Activated naive CD4-positive, alpha-beta T cell (primary cell): ENCODE measurements at places on chromosomes 1 and 21.

GRCh38 chr1:75996196-75996595 is 64.0 kb upstream of the ASB17 start:
- DNase-seq = no peak

DNA sequence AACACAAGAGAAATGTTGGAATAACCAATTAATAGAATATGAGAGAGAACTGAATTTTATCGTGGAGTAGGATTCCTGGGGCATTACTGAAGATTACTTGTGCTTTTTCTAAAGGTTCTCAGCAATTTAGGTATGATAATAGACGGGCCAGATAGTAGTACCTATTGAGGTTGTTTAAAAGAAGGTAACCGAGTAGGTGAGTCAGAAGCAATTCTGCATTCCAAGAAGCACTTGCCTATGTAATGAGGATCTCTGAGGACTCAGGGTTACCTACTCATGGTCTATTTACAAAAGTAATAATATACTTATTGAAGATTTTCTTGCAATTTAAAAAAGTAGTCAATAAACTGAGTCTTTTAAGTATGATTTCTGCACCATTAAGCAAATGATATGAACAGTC is 1469.8 kb downstream of the BRINP3 start:
- DNase-seq = no peak

DNA sequence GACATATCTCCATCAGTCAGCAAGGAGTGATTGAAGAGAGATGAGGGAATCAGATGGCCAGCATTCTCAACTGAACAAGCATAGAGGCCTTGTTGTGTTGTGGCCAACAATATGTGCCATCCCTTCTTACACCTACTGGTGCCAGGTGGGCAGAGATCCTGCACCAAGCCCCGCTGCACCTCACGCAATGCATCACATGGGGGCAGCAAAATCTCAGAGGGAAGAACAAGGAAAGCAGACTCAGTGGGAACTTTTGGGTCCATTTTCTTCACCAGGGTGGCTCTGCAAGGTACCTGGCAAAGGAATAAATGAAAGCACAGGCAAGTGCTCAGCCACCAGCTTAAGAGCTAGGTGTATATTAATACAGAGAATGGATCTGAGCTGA is 33.2 kb downstream of the HSD3B2 start:
- no peak for DNase-seq

DNA sequence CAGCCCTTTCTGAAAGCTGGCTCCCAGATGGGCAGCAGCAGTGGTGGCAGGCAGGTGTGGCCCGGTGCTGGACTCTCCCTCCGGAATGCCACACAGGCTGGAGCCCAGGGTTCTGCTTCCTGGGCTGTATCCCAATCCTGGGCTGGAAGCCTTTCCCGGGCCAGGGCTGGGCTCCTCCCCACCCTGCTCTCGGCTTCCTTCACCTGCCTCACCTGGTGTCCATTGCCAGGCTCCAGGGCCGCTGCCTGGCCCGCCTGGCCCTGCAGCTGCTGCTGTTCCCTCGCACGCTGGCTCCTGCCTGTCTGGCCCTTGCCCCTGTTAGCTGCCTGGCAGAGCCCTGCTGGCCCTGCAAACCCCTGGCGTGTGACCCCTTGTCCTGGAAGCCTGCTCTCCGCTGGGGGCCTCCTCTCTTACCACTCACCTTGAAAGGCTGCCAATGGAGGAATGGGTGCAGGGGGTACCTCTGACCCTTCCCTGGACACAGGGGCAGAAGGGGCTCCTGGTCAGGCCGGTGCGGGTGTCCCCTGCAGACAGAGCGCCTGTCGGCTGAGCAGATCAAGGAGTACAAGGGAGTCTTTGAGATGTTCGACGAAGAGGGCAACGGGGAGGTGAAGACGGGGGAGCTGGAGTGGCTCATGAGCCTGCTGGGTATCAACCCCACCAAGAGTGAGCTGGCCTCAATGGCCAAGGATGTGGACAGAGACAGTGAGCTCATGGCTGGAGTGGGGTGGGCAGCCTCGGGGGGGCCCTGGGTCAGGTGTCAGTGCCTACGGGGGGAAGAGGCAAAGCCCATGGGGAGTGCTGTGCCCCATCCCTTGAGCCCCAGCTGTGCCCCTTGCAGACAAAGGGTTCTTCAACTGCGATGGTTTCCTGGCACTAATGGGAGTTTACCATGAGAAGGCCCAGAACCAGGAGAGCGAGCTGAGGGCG is 1.1 kb downstream of the CALML6 start:
- DNase-seq = no peak

- no peak for DNase-seq
Observed at GRCh38 chr1:41572224-41572623, 87.7 kb upstream of the EDN2 start.

GRCh38 chr1:170544624-170545023 is 12.7 kb downstream of the GORAB start:
- no peak for DNase-seq

- DNase-seq = no peak
Observed at GRCh38 chr1:19596065-19596713, 47.9 kb upstream of the NBL1 start.

GRCh38 chr1:150182247-150182646 is 32.5 kb downstream of the PLEKHO1 start:
- DNase-seq = no peak

GRCh38 chr1:64251971-64252370 is 48.5 kb downstream of the UBE2U start:
- no peak for DNase-seq

GRCh38 chr1:231165371-231165770 is 3.5 kb downstream of the TRIM67 start:
- no peak for DNase-seq

DNA sequence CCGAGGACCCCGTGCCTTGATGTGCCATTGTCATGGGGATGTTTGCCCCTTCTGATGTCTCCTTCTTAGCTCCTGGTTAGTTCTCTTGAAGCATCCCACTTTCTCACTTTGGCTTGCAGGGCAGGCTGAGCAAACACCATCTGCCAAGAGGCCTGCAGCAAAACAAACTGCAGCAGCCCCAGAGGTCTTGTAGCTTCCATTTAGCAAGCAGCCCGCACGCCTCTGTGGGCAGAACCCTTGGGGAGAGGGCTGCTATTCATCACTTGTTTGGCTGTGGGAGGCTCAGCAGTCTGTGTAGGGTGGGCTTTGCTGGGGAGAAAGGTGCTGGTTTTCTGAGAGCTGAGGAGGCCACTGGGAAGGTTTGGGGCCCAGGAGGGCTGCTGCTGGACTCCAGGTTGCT is 56.7 kb downstream of the KCNC4 start:
- no peak for DNase-seq

- DNase-seq = no peak
Observed at GRCh38 chr1:164699815-164700491, 141.0 kb downstream of the PBX1 start.

- DNase-seq = no peak
Observed at GRCh38 chr1:191034132-191034531, 556.5 kb upstream of the BRINP3 start.

- DNase-seq = no peak
Observed at GRCh38 chr1:24175033-24175755, 11.9 kb downstream of the IFNLR1 start.

DNA sequence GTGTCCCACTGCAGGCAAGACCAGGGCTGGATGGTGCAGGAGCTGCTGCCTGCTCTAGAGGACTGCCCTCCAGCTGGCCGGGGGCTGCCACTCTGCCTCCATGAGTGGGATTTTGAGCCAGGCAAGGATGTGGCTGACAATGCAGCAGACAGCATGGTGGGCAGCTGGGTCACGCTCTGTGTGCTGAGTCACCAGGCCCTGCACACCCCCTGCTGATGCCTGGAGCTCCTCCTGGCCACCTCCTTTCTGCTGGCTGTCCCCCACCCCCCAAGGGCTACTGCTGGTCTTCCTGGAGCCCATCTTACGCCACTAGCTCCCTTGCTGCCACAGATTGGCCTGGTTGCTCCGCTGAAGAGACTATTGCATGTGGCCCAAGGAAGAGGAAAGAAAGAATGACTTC is 3.9 kb upstream of the ZSCAN20 start:
- no peak for DNase-seq

DNA sequence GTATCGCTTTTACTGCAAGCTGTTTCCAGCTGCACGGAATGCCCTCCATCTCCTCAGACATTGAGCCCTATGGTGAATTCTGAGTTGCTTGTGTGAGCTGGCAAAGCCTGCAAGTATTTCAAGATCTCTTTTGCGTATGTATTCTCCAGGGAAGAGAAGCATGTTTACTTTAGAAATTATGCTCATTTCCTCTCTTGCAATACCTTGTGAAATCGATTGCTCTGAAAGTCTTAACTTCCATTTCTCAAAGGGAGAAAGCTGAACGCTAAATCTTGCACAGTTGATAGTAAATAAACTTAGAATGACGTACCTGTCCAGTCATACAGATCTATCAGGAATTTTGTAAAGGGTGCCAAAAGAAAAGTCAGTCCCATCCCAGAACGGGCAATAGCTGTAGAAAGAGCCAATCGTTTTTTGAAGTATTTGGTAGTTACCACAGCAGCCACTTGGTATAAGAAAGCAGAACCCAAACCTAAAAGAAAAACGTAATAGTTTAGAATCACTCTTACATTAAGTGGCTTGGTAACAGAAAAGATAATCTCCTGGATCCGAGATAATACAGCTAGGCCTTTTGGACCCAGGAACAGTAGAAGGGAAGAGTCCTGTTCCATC is 10.0 kb downstream of the SLC16A4 start:
- DNase-seq = no peak

DNA sequence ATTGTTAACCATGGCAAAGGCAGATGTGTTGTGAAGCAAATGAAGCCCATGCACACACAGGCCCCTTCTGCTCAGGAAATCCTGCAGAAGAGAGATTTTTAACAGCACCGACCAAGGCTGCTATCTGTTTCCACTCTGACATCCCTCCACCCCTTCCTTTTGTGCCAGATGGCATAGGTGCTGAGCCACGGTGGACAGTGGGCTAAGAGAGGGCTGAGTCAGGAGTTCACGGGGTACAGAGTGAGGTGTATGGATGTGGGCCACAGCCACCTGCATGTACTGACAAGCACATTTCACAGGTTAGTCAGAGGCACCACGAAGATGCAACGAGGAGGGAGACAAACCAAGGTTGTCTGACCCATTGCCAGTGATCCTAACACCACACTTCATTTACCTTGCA is 9.5 kb downstream of the RSPH1 start:
- no peak for DNase-seq

DNA sequence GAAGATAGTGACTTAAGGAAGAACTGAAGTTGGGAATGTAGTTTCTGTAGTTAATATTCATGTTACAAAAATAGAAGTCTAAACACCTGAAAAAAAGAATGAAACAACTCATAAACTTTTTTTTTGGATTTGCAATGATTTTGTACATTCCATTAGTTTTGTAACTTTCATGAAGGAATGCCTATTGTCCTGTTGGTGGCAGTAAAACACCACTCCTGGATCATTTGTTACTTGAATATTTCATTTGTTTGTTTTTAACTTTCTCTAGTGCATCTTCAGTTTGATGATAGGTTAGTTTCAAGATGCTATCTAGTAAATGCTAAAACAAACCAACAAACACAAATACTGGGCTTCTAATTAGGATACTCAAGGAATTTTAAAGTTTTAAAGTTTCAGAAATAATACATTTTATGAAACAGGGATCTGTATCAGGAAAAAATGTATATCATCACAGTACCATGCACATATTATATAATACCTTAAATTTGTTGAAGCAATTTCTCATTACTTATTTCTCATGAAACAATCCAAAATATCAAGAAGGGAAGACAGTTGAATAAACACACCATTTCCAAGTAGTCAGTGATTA is 229.7 kb upstream of the CACYBP start:
- no peak for DNase-seq

GRCh38 chr1:157136133-157136532 is 2.1 kb downstream of the ETV3 start:
- no peak for DNase-seq

DNA sequence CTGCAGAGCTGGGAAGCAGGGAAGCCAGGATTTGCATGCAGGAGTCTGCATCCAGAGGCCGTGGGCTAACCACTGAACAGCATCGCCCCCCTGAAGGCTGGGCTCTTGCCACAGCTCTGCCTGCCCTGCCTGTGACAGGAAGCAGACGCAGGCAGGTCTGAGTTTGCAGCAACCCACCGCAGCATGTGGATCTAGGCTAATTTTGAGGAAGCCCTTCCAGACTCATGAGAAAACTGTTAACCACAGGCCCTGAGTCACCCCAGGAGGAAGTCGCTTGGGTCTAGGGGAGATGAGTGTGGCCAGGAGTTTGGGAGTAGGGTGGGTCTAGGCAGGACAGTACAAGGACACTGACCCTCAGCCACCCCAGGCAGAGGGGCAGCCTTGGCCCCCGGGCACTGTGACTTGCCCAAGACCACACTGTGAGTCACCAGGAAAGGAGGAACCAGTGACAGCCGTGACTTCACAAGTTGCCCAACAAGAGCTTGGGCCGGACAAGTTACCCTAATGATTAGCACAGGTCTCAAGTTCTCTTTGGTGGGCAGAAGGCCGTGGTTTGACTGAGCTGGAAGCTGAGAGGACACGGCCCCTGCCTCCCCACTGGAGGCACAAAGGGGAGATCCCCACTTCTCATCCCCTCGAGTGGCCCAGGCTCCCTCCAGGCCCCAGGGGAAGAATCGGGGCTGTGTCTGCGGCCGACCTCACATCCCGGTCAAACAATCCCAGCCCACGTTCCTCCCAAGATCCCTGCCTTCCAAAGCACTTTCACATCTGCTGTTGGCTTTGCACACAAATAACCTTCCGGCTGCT is 826 bp downstream of the LAPTM5 start:
- no peak for DNase-seq

GRCh38 chr1:170863621-170864020 is 71.7 kb upstream of the MROH9 start:
- DNase-seq = no peak

- no peak for DNase-seq
Observed at GRCh38 chr1:56200442-56200841, 378.9 kb downstream of the PLPP3 start.

DNA sequence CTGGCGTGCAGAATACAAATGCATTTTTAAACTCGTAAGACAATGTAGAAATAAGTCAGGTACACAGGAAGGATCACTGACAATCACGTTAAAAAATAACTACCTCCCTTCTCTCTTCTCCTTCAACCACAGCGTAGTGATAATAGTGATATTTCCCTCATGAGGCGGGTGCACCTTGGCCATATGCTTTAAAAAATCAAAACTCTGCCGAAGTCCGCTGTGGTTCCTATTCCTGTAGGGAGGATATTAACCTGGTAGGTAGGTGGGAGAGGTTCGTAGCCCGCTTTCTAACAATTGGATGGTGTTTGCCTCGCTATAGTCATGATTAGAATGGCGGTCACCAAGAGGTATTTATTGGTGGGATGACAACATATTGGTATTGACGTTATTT is 732 bp downstream of the GREM2 start:
- DNase-seq = no peak

- no peak for DNase-seq
Observed at GRCh38 chr1:216749232-216749631, 26.0 kb upstream of the ESRRG start.

- DNase-seq = no peak
Observed at GRCh38 chr1:87766737-87767136, 438.1 kb downstream of the LMO4 start.

GRCh38 chr1:64041371-64042131 is 161.9 kb upstream of the UBE2U start:
- no peak for DNase-seq

DNA sequence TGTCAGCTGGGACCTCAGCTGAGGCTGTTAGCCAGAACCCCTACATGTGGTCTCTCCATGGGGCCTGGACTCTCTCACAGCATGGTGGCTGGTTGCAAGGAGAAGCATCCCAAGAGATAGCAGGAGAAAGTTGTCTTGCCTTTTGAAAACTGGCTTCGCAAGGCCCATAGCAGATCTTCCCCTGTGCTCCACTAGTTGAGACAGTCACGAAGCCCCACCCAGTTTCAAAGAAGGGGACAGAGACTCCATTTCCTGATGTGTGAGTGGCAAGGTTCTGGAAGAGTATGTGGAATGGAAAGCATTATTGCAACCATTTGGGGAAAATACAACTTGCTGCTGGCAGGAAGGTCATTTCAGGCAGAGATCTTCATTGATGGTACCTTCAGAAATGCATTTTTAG is 7.5 kb upstream of the CSRP1 start:
- DNase-seq = no peak
